Adrenal gland (tissue), 19 donors: ENCODE measurements at places on chromosomes 5 and 9.

GRCh38 chr5:40605295-40605958 lies 74.3 kb upstream of the PTGER4 start:
- no peak for DNase-seq

- no peak for DNase-seq
Observed at GRCh38 chr9:125529107-125529506, 177.9 kb downstream of the MAPKAP1 start.

- DNase-seq: no peak
Observed at GRCh38 chr5:53025487-53025886, 36.3 kb downstream of the ITGA2 start.

- DNase-seq: no peak
Observed at GRCh38 chr9:11871852-11872251, 821.3 kb upstream of the TYRP1 start.

DNA sequence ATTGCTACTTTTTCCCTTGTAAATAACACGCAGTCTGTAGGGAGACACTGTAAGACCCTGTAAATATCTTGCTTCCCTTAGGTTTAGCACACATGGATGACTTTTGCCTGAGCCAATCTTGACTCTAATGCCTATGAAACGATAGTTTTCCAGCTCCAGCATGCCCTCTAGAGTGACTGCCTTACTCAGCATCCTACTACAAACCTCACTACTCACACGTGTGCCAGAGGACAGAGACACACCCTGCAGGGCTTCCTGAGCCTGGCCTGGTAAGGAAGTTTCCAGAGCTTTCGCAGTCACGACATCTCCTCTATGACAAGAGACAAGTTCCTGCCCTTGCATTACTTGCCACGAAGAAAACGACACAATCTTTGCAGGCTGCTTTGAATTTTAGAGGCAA lies 138.1 kb downstream of the ATPSCKMT start:
- DNase-seq: no peak

DNA sequence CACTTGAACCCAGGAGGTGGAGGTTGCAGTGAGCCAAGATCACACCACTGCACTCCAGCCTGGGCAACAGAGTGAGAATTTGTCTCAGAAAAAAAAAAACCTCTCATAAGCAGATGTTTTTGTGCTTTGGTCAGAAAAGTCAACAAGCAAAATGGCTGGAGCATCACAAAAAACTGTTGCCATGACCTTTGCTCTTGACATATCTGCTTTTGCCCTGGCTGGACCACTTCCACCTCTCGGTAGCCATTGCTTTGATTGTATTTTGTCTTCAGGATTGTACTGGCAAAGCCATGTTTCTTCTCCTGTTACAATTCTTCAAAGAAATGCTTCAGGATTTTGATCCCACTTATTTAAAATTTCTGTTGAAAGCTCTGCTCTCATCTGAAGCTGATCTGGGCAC lies 67.0 kb downstream of the MTMR12 start:
- DNase-seq: no peak

DNA sequence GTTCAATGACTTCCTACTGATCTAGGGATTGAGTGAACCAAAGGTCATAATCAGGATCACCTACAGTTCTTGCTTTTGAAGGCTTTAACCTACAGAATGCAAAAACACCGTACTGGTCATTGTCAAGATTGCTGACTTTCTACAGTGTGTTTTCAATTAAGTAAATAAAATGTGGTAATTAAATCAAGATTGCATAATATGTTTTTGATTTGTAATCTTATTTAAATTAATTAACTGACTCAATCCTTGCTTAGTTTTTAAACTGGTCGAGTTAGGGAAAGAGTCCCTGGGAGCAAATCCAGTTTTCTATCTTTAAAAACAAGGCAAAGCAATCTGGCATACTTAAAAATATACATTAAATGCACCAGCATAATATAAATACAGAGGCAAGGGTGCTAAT lies 125.9 kb downstream of the NFIB start:
- no peak for DNase-seq

GRCh38 chr5:133482028-133482427 lies 130.3 kb downstream of the FSTL4 start:
- no peak for DNase-seq

GRCh38 chr9:130482463-130482862 lies 37.7 kb downstream of the ASS1 start:
- DNase-seq: no peak

GRCh38 chr9:99076030-99076429 lies 28.9 kb upstream of the TGFBR1 start:
- DNase-seq: no peak
